Activated T-cell treated with anti-CD3 and anti-CD28 coated beads, Interleukin-2, amount 50 U/mL, for 24 hours (primary cell): ENCODE measurements at places on chromosomes 4 and X.

GRCh38 chr4:188396037-188396436 lies 256.8 kb downstream of the TRIML1 start:
- no peak for DNase-seq

GRCh38 chr4:94409962-94410361 lies 41.8 kb upstream of the PDLIM5 start:
- DNase-seq = no peak

GRCh38 chr4:88720451-88721428 lies 23.1 kb upstream of the NAP1L5 start:
- DNase-seq = no peak

- no peak for DNase-seq
Observed at GRCh38 chr4:24881508-24882196, 31.2 kb downstream of the CCDC149 start.

- DNase-seq = no peak
Observed at GRCh38 chr4:60683973-60684372, 516.2 kb upstream of the ADGRL3 start.
